ENCODE measurements at places on chromosomes 7 and 10.
A peak's percentile ranks its signal among the peaks of the same experiment; 100 is the strongest.

- DNase-seq, result no peak
Measured at GRCh38 chr10:86060386-86061277, 306.0 kb downstream of the GRID1 start.

DNA sequence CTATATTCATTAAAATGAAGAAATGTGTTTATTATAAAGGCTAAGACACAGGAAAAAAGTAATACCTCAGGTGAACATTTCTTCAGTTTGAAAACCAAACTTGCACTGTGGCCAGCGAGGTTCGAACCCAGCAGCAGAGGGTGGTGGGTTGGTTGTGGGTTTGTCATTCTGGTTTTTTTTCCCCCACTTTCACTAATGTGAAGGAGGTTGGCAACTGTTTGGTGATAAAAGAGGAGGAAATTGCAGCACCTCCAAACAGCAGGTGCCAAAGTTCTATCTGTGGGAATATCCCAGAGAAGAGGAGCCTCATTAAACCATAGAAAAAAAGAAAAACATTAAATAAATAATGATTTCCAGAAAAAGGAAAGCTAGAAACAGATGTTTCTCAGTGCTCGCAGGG, 36.6 kb upstream of the YAE1 start:
- no peak for DNase-seq

GRCh38 chr10:124465003-124465776, 3.6 kb downstream of the LHPP start:
- no peak for DNase-seq

DNA sequence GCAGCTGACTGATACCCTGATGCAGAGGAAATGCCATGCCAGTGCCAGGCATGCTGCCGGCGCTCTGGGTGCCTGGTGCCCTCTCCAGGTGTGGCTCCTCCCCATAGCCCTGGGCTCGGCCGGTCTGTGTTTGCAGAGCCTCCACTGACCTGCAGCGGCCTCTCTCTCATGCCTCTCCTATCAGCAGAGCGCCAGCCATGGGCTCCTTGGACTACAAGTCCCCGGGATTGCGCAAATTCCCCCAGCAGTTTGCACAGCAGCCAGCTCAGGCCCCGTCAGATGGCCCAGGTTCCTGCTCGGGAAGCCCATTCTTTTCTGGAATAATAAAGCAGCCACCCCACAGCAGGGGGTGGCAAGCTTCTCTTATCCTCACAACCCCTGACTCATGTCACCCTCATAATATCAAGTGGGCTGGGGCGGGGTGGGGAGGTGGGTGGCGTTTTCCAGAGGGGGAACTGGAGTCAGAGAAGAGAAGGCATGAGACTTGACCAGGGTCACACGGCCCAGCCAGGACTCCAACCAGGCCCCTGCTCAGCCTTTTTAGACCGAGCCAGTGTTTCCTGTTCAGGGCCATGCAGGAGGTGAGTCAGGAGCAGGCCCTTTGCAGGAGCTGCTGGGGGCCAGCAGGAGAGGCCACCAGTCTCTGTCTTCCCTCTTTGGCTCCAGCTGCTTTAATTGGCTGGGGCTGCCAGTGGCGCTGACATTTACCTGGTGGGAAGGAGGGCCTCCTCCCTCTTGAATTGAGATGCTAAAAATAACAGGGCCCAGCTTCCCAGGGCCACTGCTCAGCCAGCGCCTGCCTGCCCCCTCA, 58.6 kb downstream of the ZMIZ1 start:
- DNase-seq, result peak; percentile 73

DNA sequence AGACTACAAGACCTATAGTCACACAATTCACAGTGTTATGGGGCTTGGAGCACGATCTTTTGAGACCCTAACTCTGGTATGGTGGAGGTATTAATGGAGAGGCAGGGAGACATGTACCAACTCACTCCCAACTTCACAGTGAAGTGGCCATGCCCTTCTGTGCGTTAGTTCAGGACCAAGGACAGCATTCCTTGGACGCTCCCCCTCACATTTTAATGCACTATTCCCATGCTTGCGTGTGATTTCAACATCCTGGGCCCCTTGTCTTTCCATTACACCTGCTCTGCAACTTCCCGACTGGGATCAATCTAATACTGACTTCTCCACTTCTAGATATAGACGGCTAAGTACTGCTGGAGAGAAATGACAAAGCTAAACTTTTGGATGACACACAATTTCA, 72.7 kb downstream of the PLCE1 start:
- DNase-seq, result peak; percentile 61

GRCh38 chr7:26784118-26784517, 80.3 kb downstream of the SKAP2 start:
- no peak for DNase-seq

DNA sequence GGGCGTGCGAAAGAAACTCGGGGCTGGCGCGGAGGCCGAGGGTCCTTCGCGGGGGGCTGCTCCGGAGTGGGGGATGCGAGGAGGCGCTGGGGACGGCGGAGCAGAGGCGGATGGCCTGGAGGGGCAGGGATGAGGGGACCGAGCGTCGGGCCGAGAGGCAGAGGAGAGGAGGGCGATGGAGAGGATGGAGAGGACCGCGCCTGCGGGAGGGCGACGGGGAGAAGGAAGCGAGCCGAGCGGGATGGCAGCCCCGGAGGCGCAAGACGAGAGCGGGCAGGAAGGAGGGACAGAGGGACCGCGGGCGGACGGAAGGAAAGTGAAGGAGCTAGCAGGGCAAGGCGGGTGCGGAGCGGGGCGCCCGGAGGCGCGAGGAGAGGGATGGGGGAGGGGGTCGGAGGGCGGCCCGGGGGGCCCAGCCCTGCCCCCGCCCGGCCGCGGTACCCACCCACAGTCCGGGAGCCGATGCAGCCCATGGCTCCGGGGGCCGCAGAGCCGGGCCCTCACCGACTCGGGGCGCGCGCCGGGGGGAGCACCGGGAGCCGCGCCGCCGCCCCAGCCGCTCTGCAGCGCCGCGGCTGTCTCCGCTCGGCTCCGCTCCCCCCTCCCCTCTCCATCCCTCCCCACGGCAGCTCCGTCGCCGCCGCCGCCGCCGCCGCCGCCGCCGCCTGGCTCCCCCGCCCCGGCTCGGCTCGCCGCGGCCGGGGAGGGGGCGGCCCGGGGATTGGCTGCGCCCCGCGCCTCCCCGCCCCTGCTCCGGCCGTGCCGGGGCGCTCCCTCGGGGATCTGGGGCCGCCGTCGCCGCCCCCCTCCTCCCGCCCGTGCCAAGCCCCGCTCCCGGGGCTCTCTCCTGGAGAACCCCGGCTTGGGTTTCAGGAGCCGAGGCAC, at the start of gene FAM131B:
FAM131B (minus strand) TSS at position 583 of the 885 bp plus-strand sequence; CDS start at position 473, 110 bp downstream.
- DNase-seq, result no peak

- peak; percentile 84 for DNase-seq
Measured at GRCh38 chr10:14385596-14386593, 55.2 kb upstream of the FRMD4A start.

- DNase-seq, result no peak
Measured at GRCh38 chr10:95122736-95123135, 53.4 kb upstream of the CYP2C8 start.

- no peak for DNase-seq
Measured at GRCh38 chr10:27535317-27535716, 31.2 kb downstream of the RAB18 start.

GRCh38 chr10:3509355-3509754, 275.7 kb downstream of the KLF6 start:
- DNase-seq, result no peak

DNA sequence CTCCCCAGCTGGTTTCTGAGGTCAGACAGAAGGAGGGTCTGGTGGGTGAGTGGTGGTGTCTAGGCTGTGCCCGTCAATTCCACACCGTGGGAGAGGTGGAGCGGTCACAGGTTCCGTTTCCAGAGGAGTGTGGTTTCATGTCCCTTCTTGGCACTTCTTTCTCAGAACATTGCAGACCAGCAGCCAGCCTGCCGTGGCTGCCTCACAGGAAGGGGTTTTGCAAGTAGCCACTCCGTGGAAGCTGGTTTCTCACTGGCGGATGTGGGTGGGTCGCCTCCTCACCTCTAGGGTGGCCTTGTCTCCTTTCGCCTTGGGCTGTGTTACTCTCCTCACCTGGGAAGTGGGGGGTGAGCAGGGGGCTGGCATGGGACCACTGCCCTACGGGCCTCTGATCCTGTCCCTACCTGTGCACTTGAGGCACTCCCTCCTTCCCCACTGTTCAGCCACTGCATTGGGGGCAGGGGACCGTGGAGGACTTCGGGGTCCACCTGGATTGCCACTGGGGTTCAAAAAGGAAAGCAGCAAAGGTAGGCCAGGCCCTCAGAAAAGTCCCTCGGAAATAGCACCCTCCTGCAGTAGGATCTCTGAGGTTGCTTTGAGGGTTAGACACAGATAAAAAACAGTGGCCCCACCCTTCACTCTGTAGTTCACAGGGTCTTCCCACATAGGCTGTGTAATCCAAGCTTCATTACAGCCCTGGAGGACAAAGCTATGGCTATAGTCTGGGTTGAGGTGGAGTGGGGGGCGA, 33.9 kb downstream of the TSPAN14 start:
- no peak for DNase-seq

DNA sequence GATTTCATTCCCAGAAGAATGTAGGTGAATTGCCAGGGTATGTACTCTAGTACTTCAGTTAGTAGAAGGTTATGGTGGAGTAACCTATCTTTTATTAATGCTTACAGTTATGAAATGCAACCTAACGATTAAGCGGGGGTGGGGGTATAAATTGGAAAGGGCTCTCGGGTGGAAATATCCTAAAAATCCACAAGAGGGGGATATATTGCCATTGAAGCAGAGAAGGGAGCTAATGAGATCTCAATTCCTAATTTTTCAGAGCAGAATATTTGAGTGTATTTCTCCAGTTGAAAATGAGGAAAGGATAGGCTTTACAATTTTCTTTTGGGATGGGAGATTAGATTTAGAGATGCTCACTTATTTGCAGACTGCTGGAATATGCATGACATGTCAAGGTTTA, 90.8 kb downstream of the DNAJB9 start:
- peak; percentile 30 for DNase-seq

- DNase-seq, result no peak
Measured at GRCh38 chr10:58741673-58742072, 229.0 kb downstream of the BICC1 start.

- peak; percentile 86 for DNase-seq
Measured at GRCh38 chr7:43481902-43482678, 100.8 kb upstream of the STK17A start.

- DNase-seq, result no peak
Measured at GRCh38 chr7:152664636-152665035, 11.3 kb downstream of the XRCC2 start.

- DNase-seq, result no peak
Measured at GRCh38 chr7:158824028-158824427, 5.3 kb downstream of the ESYT2 start.

DNA sequence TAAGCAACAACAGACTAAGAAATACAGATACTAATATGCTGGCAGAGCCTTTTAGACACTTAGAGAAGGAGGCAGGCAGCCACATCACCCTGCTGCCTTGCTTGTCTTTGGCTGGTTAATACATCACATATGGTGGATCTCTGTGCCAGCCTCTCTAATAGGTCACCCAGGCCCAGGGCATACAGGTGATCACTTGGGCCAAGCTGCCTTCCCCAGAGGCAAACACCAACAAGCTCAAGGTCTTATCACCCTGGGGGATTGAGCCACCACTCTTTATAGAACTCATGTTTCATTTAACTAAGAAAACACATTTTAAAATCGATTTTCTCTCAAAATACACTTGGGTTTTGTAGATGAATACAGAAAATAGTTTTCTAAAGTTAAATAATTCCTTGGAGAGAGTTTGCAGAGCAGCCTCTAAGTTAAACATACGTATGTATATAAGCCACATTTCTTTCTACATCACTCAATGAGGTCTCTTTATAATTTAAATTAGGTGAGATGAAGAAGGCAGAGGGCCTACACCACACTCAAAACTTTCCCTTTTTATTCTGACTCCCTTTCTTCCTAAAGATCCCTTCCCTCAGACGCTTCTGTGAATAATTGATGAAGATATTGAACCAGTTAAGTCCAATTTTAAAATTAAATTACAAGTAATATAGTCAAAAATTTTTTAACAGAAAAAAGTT, 556.8 kb upstream of the GHITM start:
- DNase-seq, result no peak

DNA sequence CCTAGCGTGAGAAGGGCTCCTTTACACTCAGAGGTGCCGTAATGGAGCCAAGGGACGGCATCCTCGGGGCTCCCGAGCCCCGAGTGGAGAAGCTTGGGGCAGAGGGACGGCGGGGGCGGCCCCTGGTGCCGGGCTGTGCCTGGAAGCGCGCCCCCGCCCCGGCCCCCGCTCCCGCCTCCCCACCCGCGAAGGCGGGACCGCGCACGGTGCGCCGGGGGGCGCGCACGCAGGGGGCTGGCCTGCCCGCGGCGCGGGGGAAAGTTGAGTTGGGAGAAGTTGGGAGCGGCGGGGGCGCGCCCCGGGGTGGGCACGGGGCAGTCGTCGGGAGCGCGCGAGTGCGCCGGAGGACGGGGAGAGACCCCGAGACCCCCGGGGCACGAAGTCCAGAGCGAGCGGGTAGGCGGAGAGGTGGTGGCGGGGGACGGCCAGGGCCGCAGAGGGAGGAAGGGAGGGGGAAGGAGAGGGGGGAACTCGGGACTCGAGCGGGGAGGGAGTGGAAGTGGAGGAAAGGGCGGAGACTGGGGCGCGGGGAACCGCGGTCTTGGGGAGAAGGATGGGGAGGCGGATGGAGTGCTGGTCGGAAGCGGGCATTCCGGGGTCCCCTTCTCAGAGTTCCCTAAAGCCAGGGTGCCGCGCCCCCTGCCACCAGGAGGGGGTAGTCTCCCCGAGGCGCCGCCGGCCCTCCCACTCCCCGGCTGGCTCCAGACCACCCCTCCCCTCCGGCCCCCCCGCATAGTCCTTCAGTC, at the start of gene SLC4A2:
SLC4A2 (plus strand) TSS at position 223 of the 746 bp plus-strand sequence. CDS start 2,399 bp downstream, outside the sequence.
- peak; percentile 68 for DNase-seq

DNA sequence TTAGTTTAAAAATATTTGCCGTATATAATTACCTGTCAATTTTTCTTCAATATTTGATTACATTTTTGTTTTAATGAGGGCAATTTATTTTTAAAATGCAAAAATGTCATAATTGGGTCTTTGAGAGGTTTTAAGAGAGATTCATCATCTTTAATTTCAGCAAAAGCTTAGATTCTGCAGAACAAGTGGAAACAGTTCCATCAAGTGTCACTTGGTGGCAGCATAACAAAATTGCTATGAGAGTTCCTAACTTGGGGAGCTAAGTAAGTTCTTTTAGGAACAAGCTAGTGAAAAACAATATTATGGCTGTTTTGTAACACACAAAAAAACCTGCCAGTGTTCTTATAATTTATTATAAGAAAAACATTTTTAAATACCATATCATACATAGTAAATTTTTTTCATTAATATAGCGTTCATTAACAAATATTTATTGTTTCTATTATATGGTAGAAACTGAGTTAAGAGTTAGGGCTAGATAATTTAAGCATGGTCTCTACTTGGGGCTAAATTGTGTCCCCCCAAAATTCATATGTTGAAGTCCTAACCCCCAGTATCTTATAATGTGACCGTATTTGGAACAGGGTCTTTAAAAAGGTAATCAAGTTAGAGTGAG, 155.2 kb downstream of the MAGI2 start:
- DNase-seq, result peak; percentile 64

GRCh38 chr7:77653572-77653971, 42.7 kb upstream of the RSBN1L start:
- no peak for DNase-seq
